ENCODE measurements at places on chromosomes 11 and 22.

DNA sequence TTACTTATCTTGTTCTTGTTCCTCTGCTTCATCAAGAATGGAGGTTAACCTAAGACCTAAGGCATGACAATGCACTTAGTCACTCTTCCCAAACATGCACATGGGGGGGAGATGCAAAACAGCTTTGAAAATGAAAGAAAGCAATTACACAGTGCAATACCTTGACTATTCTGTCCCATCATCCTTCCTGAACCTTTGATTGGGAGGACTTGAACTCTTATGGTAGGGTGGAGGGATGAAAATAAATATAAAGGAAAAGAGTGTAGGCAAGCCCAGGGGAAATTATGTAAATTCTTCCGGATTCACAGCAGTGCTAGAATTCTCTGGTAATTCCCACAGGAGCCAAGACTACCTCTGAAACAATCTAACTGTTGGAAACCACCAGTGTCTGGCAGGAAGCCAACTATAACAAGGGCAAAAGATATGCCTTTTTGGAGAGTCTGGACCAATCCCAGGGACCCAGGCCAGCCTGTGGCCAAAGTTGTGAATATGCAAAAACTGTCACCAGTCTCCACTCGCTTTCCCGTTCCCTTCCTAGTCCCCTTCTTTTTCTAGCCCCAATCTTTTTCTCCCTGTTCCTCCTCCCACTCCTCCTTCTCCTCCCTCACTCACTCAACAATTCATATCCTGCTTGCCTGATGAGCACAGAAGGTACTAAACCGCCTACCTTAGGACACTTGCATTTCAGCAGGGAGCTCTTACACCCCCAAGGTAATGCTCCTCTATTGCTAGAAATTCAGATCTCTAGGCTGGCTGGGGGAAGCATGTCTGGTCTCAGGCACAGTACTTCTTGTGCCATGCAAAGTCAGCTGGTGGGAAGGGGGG lies 2.5 kb upstream of the RCN1 start:
- H3K4me1 ChIP-seq = peaks cover 37% of the 10 kb centered on the region
- peaks cover 12% of the 10 kb centered on the region for H3K27me3 ChIP-seq
- DNase-seq = no peak
- H3K27ac ChIP-seq = no peak overlapping the region
- peaks cover 4% of the 10 kb centered on the region for H3K36me3 ChIP-seq

DNA sequence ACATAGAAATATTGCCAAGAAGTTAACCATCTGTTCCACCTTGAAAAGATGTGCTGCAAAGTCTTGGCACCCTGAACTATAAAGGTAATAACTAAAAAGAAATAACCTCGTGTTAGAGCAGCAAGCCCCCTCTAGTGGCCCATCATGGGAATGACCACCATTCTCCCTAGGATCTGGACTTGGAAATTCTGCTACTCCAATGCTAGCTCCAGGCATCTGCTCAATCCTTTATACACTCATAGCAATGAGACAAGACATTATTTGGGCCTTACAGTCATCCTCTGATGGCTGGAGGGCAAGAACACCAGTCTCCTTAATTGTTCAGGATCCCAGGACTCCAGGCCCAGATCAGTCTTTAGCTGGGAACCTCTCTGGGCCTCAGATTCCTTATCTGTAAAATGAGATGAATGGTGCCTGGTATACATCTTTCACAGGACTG lies 76.0 kb downstream of the CWC15 start:
- peak; percentile 42 for DNase-seq
- H3K4me3 ChIP-seq = no peak overlapping the region
- H3K27ac ChIP-seq = no peak overlapping the region
- no peaks in the 10 kb centered on the region for H3K4me1 ChIP-seq
- H3K27me3 ChIP-seq = no peaks in the 10 kb centered on the region

- peaks cover 10% of the 10 kb centered on the region for H3K27me3 ChIP-seq
- no peak overlapping the region for H3K27ac ChIP-seq
- H3K4me1 ChIP-seq = peaks cover 12% of the 10 kb centered on the region
- DNase-seq = no peak
Observed at GRCh38 chr11:48044577-48044976, 64.2 kb downstream of the PTPRJ start.

- no peak overlapping the region for H3K27ac ChIP-seq
- H3K4me1 ChIP-seq = no peaks in the 10 kb centered on the region
- DNase-seq = peak; percentile 75
- no peaks in the 10 kb centered on the region for H3K36me3 ChIP-seq
- H3K4me3 ChIP-seq = no peak overlapping the region
- peaks cover 6% of the 10 kb centered on the region for H3K27me3 ChIP-seq
Observed at GRCh38 chr11:44286268-44286880, 23.6 kb downstream of the ALX4 start.

DNA sequence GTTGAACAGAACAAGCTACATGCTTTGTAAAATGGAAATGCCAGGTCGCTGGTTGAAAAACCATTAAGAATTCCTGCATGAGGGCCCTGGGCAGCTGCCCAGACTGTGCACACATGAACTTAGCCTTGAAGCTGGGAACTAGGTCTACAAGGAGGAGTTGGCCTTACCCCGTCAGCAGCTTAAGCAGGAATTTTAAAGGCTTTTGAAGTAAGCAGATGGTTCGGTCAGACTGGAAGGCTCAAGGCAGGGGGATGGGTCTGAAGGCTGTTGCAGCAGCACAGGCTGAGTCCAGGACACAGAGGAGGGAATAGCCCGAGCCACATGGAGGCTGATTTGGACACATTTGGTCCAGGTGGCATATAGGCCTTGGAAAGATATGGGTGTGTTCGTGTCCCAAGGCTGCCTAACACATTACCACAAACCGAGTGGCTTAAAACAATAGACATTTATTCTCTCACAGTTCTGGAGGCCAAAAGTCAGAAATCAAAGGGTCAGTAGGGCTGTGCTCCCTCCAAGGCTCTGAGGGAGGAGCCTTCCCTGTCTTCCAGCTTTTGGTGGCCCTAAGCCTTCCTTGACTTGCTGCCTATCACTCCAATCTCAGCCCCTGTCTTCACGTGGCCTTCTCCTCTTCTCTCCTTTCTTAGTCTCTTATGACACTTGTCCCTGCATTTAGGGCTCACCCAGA lies 11.6 kb downstream of the LIF start:
- DNase-seq = no peak
- H3K36me3 ChIP-seq = no peaks in the 10 kb centered on the region
- H3K4me1 ChIP-seq = peaks cover 3% of the 10 kb centered on the region

- no peaks in the 10 kb centered on the region for H3K4me1 ChIP-seq
- no peak for DNase-seq
- H3K36me3 ChIP-seq = no peaks in the 10 kb centered on the region
- peaks cover 21% of the 10 kb centered on the region for H3K27me3 ChIP-seq
- no peak overlapping the region for H3K4me3 ChIP-seq
Observed at GRCh38 chr11:1565904-1566247, 6.2 kb downstream of the DUSP8 start.

DNA sequence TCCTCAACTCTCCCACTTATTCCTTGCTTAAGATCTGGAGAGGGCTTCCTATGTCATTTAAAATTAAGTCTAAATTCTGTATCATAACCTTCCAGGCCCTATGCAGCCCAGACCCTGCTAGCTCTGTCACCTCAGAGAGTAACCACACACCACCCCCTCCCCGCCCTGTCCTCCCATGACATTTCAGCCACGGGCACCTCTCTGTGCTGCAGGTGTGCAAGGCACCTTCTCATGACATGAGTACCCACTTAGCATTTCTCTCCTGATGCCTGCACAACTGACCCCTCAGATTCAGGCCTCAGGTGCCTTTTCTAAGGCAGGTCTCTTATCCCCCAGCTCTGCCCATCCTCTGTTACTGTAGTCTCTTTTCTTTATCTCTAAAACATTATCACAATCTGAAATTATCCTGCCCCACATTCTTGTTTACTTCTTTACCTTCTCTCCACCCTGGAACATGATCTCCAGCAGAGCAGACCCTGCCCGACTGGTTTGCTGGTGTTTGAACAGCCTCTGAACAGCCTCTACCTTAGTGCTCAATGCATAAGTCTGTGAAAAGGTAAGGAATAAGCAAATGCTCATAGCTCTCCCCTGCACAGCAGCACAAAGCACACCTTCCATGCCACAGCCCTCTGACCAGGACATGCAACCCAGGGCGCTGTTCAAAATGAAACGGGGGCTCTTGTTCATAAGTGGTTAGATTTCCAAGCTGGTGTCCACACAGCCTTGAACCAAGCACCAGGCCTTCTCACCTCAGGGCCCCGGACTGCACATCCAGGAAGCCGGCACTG lies 196.1 kb upstream of the B3GAT1 start:
- H3K36me3 ChIP-seq = peaks cover 3% of the 10 kb centered on the region
- peak overlapping the region; percentile 26 for H3K27ac ChIP-seq
- peaks cover 10% of the 10 kb centered on the region for H3K27me3 ChIP-seq
- DNase-seq = no peak
- H3K4me3 ChIP-seq = no peak overlapping the region
- H3K4me1 ChIP-seq = no peaks in the 10 kb centered on the region

DNA sequence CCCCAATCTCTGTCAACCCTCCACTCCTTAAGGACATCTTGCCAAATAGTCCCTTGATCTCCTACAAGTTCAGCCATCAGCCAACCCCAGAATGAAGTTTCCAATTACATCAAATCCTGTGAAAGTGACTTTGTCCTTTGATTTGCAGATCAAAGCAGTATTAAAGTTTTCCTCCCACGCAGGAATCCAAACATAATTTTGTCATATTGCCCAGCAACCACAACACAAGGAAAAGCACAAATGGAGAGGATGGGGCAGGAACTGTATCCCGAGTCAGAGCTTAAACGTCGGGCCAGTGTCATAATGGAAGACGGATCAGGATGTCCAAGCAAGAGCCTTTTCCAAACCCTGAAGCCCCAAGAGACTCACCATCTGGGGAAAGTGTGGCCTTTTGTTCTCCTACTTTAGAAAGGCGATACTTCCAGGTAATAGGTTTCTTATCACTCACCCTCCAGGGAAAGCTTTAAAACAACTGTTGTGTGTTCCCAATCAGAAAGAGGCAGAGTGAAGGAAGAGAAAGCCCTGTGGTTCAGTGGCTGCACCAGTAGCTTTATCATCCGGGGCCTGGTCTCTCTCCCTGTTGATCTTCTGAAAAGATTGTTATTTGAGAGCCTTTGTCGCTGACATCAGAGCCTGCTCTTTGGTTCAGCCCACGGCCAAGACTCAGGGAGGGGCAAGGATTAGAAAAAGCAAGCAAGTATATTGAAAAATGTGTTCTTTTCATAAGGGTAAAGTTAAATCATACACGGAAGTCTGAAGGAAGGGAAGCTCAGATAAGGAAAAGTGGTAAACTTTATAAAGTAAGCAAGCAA lies 41.7 kb downstream of the EXPH5 start:
- no peaks in the 10 kb centered on the region for H3K36me3 ChIP-seq
- peaks cover 10% of the 10 kb centered on the region for H3K4me1 ChIP-seq
- H3K27me3 ChIP-seq = peaks cover 1% of the 10 kb centered on the region
- H3K4me3 ChIP-seq = no peak overlapping the region
- DNase-seq = no peak

- H3K4me1 ChIP-seq = peaks cover 1% of the 10 kb centered on the region
- no peak overlapping the region for H3K27ac ChIP-seq
- no peak for DNase-seq
- H3K36me3 ChIP-seq = no peaks in the 10 kb centered on the region
Observed at GRCh38 chr11:113670149-113670830, 35.8 kb downstream of the TMPRSS5 start.

DNA sequence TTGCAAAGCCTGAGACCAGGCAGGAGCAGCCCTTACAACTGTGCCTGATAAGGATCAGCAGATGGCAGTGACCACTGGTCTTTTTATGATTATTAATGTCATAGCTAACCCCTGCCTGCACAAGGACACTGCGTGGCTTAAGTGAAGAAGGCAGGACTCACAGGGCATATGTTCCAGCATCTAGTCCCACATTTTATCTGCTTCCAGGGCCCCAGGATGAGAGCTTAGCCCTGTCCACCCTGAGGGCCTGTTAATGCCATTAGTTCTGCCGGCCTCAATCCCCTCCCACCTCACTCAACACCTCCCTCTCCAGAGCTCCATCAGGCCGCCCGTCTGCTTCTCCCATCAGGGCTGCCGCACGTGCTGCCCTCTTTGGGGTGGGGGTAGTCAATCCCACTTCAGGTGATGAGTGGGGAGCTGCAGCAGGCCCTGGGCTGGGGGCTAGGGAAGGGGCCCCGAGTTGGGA lies 33.1 kb upstream of the TSPAN18 start:
- H3K27me3 ChIP-seq = no peaks in the 10 kb centered on the region
- H3K27ac ChIP-seq = no peak overlapping the region
- H3K36me3 ChIP-seq = no peaks in the 10 kb centered on the region
- no peak overlapping the region for H3K4me3 ChIP-seq
- H3K4me1 ChIP-seq = peaks cover 5% of the 10 kb centered on the region
- no peak for DNase-seq

DNA sequence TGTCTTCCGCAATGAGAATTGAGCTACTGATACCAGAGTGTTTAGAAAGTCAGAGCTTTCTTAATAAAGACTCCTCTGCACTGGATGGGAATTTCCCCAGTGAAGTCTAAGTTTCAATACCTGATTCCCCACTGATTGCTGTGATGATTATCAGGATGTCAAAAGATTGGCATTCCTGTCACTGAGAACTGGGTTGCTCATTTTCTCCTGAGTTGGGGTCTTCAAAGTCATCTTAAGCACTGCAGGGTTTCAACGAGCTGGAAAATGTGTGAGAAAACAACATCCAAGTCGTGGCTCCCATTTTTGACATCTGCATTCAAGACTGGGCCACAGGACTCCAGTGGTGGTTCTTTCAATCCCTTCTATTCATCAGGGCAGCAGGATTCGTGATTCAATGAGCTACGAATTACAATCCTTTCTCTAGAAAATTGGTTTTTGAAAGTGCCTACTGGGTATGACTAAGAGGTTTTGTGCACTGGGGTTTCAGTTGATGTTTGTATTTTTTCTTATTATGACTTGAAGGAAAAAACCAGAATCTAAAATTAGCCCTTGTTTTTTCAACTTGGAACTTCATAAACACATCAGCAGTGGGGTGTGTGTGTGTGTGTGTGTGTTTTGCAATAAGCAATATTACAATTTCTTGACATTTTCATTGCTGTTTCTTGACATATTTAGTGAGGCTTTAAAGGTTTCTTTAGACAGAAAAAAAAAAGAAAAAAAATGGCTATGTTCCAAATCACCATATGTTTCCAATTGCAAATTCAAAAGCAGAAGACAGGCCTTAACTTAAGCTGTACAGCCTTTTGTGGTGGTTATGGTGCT lies 233.0 kb downstream of the FAM76B start:
- no peak overlapping the region for H3K4me3 ChIP-seq
- H3K27ac ChIP-seq = no peak overlapping the region
- no peaks in the 10 kb centered on the region for H3K36me3 ChIP-seq
- no peaks in the 10 kb centered on the region for H3K4me1 ChIP-seq
- no peaks in the 10 kb centered on the region for H3K27me3 ChIP-seq
- no peak for DNase-seq

- no peak overlapping the region for H3K27ac ChIP-seq
- no peak for DNase-seq
- no peaks in the 10 kb centered on the region for H3K36me3 ChIP-seq
- H3K4me1 ChIP-seq = peaks cover 11% of the 10 kb centered on the region
- peaks cover 1% of the 10 kb centered on the region for H3K27me3 ChIP-seq
Observed at GRCh38 chr22:42670921-42671709, 21.9 kb upstream of the CYB5R3 start.

GRCh38 chr22:46941968-46942798 lies 179.7 kb downstream of the TBC1D22A start:
- H3K4me1 ChIP-seq = peaks cover 9% of the 10 kb centered on the region
- no peak overlapping the region for H3K4me3 ChIP-seq
- H3K36me3 ChIP-seq = peaks cover 3% of the 10 kb centered on the region
- H3K27ac ChIP-seq = peak overlapping the region; percentile 5
